ENCODE measurements at places on chromosomes 7 and 10.

DNA sequence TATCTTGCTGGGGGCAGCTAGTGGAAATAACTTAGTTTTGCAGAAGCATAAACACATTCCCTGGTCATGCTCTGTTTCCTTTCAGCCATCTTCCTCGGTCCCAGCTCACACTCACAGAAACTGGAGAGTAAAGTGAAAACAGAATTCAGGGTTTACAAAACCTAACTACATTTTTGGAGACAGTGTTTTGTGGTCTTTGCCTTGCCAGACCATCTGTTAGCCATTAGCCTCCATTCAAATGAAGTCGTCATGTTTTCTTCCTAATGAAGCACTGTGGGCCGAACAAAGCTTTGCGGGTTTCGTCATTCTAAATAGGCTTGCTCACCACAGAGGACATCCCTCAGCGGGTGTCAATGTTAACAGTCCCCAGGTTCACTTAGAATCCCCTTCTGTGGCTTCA lies 214.6 kb upstream of the TMEM72 start:
- DNase-seq, result no peak

DNA sequence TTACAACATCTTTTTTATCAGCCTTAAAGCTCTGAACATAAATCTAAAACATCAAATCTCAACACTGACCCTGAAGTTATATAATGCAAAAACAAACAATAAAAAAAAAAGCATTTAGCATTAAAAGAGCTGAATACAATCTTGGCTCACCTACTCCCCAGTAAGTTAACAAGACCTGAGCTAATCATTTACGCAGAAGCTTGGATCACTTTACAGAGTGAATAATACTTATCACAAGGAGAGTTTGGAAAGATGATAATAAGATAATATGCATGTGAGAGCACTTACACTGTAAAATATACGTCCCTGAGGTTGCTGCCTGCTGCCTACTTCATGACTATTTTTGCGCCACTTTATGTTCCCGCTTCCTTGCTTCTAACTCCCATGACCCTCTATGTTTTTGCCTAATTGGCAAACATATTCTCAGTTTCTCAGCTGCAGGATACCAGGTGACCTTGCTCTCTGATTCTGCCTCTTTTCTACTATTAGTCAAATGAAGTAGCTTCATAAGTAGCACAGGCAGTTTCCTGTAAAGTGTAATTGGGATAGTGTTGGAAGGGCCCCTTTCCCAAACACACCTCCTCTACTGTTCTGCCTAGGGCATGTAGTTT lies 333.6 kb downstream of the LRRTM3 start:
- DNase-seq, result no peak

DNA sequence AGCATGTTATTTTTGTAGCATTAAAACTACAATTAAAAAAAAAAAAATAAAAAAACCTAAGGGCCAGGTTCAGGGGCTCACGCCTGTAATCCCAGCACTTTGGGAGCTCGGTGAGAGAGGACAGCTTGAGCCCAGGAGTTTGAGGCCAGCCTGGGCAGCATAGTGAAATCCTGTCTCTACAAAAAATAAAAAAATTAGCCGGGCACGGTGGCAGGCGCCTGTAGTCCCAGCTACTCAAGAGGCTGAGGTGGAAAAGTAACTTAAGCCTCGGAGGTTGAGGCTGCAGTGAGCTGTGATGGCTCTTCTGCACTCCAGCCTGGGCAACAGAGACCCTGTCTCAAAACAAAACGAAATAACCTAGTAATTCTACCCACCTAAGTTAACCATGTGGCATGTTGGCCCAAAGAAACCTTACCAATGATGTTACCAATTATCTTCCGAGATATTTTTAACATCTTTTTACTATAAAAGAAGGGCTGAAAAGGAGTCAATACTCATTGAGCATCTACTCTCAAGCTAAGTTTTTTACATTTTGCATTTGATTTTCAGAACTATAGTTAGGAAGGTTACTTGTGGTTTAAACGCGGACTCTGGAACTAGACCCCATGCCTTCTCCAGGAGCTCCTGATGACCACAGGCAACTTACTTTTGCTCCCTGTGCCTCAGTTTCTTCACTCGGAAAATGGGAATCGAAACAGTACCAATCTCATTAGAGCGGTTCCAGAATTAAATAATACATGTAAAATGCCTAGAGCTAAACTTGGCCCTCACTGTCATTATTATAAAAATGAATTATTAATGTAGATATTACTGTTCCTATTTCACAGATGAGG lies 1.4 kb downstream of the ITGB1 start:
- no peak for DNase-seq

DNA sequence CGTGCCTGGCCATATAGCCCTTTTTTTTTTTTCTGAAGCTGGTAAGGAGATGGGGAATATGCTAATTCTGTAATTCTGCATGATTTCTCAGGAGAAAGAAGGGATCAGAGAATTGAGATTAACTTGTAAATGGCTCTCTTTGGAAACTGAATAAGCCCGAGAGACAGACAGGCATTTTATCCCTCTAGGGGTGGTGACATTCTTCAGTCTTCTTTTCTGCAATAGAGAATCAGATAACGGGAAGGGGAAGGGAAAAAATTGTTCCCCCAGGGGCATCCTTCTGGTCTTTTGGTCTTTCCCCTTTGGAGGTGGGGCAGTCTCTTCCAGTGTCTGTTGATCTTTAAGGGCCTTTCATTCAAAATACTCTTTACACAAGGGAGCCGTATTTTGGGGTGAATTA lies 34.2 kb downstream of the HK1 start:
- no peak for DNase-seq

DNA sequence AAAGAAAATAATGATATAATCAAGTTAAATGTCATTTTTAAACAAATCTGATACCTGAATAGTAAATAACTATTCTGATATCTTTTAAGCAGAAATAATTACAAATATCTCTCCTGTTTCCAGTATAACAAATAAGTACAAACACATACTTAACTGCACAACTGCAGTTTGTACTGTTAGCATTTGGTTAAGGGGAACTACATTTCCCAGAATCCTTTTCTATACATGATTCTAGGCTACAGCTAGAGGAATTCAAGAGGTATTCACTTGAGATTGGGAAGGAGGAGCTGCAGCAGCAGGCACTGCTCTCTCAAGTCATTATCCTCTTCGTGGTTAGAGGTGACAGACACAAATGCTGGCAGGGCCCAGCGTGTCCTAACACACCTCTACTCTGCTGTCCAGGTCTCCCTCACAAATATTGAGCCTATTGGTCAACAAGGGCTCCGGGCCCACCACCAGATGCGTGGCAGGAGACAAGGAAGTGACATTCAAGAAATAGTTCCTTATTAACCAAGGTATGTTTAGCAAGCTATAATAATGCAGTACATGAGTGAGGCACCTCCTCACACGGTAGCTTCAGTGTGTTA lies 255.1 kb upstream of the MKLN1 start:
- DNase-seq, result peak; percentile 35

GRCh38 chr10:48900371-48900801 lies 39.3 kb downstream of the LRRC18 start:
- DNase-seq, result no peak

GRCh38 chr10:113854761-113855588 lies 514 bp downstream of the NHLRC2 start:
- peak; percentile 15 for DNase-seq

- DNase-seq, result no peak
Measured at GRCh38 chr10:35165136-35165535, 38.5 kb downstream of the CREM start.

DNA sequence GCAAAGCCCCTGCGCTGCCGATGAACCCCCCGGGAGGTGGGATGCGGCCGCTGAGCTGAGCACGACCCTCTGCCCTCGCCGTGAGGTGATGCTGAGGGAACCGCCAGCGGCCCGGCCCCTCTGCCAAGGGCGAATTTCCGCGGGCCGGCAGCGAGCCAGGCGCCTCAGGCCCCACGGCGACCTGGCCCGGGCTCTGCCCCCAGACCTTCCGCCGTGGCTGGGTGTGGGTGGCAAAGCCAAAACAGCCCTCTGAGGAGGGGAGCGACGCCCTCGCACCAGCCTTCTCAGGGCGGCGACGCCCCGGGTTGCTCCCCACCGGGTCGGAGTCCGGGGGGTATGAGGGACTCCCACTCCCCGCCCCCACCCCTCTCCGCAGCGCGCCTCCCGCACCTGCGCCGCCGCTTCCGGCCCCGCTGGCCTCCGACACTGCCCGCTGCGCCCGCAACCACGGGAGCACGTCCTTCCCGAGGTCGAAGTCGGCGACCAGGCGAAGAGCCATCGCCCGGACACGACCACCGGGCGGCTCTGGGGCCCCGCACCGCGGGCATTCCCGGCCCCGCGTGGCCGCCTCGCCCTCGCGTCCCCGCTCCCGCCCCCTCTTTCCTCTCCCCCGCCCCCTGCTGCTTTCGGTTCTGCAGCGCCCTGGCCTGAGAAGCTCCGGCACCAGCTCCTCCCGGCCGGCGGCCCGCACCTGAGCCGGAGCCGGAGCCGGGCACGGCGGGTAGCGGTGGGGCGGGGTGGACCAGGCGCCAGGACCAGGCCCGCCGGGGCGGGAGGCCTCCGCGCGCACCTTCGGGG lies at the start of gene GSAP:
TSS of gene GSAP (minus strand) at position 527 of the 798 bp plus-strand sequence. CDS start at position 499, 28 bp downstream.
- no peak for DNase-seq

- DNase-seq, result no peak
Measured at GRCh38 chr7:31882187-31882586, 188.0 kb downstream of the PDE1C start.

- DNase-seq, result no peak
Measured at GRCh38 chr10:71666639-71667386, 52.8 kb downstream of the C10orf105 start.

DNA sequence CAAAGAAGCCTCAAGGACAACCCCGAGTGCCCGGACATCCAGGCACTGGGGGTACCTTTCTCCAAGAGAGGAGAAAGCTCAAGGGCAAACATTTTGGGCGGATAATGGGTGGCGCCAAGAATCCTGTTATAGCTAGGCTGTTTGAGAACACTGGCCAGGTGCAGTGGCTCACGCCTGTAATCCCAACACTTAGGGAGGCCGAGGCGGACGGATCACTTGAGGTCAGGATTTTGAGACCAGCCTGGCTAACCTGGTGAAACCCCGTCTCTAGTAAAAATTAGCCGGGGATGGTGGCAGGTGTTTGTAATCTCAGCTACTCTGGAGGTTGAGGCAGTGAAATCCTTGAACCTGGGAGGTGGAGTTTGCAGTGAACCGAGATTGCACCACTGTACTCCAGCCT lies 25.2 kb upstream of the UNC5B start:
- no peak for DNase-seq

GRCh38 chr10:56317603-56318002 lies 43.5 kb downstream of the ZWINT start:
- DNase-seq, result peak; percentile 92

DNA sequence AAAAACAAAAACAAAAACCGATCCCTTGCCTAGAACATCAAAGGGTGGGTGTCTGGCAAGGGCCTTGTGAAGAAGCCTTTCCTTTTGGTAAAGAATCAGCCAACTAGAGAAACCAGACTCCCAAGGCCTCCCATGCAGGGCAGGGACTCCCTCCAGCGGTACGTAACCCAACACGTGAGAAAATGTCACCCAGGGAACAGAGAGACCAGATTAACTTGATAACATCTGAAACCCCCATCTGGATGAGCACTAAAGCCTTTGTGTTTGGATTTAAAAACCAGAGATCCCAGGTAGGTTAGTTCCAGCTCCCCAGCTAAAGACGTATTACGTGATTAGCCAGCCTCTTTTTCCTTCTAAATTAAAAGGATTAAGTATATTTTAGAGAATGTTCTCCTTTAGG lies 3.0 kb upstream of the HABP2 start:
- DNase-seq, result no peak

GRCh38 chr10:133143200-133143533 lies 16.9 kb upstream of the KNDC1 start:
- no peak for DNase-seq

GRCh38 chr10:118970770-118971169 lies 58.7 kb upstream of the NANOS1 start:
- no peak for DNase-seq

DNA sequence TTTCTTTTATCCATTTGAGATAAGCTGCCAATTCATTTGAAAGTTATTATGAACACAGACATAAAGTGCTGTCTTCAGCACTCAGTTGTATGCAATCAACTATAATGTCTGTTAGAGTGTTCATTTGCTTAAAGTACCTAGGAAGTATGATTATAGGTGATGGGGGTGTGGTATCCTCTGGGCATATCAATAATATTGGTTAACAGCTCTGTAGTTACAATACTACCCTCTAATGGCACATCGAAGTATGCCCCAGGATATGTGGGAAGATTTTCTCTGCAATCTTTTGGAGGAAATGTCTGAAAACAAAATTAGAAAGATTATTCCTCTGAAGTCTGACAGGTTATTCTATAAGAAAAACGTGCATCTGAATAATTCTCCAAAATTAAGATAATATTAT lies 429.7 kb downstream of the ARL4A start:
- peak; percentile 26 for DNase-seq

- no peak for DNase-seq
Measured at GRCh38 chr7:12456506-12456905, 52.8 kb upstream of the VWDE start.

DNA sequence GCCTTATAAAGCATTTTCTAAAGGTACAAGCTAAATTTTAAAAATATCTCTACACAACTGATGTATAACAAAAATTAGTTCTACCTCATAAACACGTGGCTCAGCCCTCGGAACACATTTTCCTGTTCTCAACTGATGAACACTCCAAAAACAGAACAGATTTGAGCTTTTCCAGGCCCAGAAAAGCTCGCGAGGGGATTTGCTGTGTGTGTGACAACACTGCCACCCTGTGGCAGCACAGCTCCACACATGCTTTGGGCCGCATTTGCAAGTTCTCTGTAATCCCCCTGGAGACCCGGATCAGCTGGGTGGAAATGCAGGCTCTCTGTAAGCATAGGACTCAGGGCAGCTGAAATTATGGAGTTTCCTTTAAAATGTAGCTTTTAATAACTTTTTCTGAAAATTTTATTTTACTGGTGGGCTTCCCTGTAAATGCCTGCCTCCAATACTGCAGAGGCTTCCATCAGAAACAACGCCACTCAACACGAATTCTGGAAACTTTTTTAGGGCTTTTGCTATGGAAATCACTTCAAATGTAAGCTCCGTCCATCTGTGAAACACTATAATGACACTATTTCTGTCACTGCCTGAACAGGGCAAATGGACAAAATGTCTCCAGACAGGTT lies 155.5 kb downstream of the COBL start:
- DNase-seq, result peak; percentile 53

DNA sequence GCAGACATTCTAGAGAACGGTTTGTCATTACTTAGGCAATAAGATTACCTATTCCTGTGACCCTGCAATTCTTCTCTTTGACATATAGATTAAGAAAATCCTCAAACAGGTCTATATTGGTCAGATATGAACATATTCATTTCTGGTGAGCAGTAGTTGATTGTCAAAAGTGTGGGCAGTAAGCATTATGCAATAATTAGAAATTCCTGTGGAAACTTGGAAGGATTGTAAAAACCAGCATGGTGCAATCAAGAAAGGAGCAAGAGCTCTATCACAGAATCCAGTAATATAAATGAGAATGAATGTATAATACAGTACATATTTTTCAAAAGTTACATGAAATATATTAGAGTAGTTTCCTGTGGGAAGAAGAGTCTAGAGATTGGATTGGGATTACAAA lies 406.5 kb downstream of the SUGCT start:
- peak; percentile 1 for DNase-seq

GRCh38 chr10:69814251-69814650 lies 12.5 kb downstream of the COL13A1 start:
- DNase-seq, result no peak

All from bronchial epithelial cell (primary cell).